ENCODE measurements at places on chromosomes 7 and 10.

GRCh38 chr7:152485826-152486225 lies 50.0 kb upstream of the KMT2C start:
- no peak for DNase-seq

DNA sequence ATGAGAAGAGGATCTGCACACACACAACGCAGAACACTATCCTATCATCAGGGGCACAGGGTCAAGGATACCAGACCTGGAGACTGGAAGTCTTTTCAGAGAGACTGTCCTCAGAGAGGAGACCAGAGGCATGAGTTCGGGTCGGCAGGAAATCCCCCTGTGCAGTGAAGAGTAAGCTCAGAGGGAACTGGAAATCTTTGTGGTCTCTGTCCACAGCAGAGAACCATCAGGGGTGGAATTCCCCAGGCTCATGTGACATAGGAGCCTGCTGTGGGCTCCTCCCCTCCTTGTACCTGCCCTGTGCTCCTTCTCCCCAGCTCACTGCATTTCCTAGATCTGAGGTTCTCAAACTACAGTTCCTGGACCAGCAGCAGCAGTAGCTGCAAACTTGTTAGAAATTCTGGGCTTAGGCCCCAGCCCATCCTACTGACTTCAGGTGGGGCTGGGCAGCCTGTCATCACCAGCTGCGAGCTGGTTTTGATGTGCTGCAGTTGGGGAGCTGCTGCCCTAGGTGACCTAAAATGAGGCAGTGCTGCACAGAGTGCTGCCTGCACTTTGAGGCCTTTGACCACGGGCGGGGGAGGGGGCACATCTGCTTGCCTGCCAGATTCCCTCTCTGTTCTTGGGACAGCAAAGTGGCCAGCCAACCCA lies 2.4 kb downstream of the ZMIZ2 start:
- no peak for DNase-seq

DNA sequence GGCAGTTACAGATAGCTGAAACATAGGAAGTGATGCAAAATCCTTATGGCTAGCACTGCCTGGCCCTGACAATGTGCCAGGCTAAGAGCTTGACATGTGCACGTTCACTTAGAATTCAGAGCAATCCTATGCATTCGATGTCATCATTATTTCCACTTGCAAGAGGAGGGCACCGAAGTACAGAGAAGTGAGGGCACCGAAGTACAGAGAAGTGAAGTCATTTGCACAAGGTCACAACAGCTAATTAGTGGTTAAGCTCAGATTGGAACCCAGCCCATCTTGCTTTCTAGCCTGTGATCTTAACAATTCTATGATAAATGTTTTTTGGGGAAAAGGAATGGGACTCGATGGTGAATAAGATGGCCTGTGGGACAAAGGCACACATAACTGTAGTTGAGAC lies 73.4 kb downstream of the ARHGAP22 start:
- DNase-seq = peak; percentile 35

- DNase-seq = no peak
Measured at GRCh38 chr7:146731185-146731584, 614.6 kb downstream of the CNTNAP2 start.

- peak; percentile 66 for DNase-seq
Measured at GRCh38 chr7:114865564-114865963, 56.3 kb upstream of the MDFIC start.

- no peak for DNase-seq
Measured at GRCh38 chr10:132057191-132057681, 8.5 kb upstream of the JAKMIP3 start.

GRCh38 chr10:123390874-123391273 lies 236.7 kb downstream of the BUB3 start:
- DNase-seq = no peak

All from fibroblast of skin of right quadriceps (primary cell).